NCI-H774 (cell line): ENCODE measurements at places on chromosomes 5 and 9.
A peak's percentile ranks its signal among the peaks of the same experiment; 100 is the strongest.

GRCh38 chr5:56632939-56633338 lies 182.4 kb upstream of the MAP3K1 start:
- DNase-seq: no peak

DNA sequence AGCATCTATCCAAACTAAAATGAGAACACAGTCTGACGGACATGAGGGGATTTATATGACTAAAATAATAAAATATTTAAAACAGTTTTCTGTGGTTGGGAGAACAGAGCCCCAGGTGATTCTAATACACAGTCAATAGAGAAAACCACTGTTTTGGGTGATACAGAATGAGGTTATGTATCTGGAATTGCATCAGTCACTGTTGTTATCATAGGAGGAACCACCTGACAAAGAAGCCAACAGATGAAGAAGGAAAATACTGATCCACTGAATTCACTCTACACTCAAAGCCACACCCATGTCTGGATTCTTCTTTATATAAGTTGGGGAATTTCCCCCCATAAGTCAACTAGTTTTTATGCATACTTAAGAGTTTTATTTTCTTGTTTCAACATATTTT lies 799.0 kb downstream of the TLR4 start:
- DNase-seq: no peak

- peak; percentile 93 for DNase-seq
Measured at GRCh38 chr9:89730715-89731114, 125.9 kb downstream of the GADD45G start.

DNA sequence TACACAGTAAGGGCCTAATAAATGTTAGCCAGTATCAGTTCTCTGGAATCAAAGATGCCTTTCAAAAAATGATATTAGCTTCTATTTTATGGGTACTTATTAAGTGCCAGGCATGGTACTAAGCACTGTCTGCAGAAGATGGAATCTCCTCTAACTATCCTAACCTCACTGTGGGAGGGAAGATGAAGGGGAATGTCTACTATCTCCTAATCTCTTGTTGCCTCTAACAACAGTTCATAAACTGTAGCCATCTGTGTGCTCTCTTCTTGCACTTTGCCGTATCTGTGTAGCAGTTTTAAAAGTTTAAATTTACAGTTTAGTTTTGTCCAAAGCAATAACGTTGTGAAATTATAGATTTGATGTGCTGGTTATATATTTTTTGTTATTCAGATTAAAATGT lies 99.6 kb upstream of the CCDC112 start:
- no peak for DNase-seq

- no peak for DNase-seq
Measured at GRCh38 chr9:35448496-35448895, 41.4 kb upstream of the RUSC2 start.

GRCh38 chr9:127809002-127809539 lies 6.4 kb downstream of the FPGS start:
- DNase-seq: no peak

- no peak for DNase-seq
Measured at GRCh38 chr5:25858019-25858418, 1180.4 kb downstream of the CDH9 start.

GRCh38 chr9:93976973-93977372 lies 21.8 kb upstream of the BARX1 start:
- no peak for DNase-seq

- no peak for DNase-seq
Measured at GRCh38 chr5:169356181-169356580, 55.2 kb upstream of the SLIT3 start.

DNA sequence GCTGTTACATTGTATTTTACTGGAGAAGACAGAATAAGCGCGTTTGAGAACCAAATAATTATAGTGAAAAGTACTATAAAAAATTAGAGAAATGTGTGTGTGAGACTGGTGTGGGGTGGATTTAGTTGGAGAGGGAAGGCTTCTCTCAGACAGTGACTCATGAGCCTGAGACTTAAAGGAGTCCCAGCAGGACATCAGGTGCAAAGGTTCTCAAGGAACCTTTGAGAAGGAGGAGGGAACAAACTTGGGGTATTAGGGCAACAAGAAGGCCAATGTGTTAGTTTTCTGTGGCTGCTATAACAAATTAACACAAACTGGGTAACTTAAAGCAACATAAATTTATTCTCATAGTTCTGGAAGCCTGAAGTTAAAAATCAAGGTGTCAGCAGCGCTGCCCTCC lies 4.9 kb downstream of the DDX4 start:
- no peak for DNase-seq

GRCh38 chr5:160293901-160294561 lies 18.3 kb downstream of the CCNJL start:
- DNase-seq: no peak

GRCh38 chr5:93034621-93035590 lies 546.1 kb downstream of the NR2F1-AS1 start:
- no peak for DNase-seq

DNA sequence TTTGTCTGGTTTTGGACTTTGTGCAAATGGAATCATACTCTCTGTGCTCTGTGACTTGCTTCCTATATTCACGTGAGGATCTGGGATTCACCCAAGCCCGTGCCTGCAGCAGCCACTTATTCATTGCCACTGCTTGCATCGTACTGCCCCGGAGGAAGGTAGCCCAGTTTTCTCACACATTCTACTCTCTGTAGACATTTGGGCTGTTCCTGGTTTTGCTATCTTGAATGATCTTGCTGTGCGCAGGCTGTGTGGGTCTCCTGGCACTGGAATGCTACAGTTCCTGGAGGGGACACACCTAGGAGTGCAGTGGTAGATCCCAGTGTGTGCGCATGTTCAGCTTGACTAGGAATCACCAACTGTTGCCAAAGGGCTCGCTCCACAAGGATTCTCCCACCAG lies 99.2 kb upstream of the BOD1 start:
- DNase-seq: no peak

- no peak for DNase-seq
Measured at GRCh38 chr5:143206196-143207053, 197.1 kb downstream of the NR3C1 start.

GRCh38 chr5:86526811-86527348 lies 90.9 kb upstream of the COX7C start:
- DNase-seq: no peak

DNA sequence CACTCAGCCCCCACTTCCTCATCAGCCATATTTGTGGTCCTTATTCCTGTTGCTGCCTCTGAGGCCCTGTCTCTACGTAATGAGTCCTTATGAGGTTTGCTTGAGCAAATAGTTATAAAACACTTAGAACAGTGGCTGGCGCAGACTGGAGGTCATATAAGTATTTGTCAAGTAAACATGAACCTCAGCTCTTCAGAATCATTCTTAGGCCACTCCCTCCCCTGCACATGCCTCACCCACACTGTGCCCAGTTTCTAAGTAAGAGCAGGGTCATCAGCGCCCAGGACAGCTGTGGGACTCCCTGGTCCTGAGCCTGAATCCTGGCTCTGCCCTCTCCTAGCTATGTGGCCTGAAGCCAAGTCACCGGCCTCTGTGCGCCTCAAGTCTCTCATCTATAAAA lies 4.0 kb downstream of the ST6GALNAC4 start:
- DNase-seq: peak; percentile 62

DNA sequence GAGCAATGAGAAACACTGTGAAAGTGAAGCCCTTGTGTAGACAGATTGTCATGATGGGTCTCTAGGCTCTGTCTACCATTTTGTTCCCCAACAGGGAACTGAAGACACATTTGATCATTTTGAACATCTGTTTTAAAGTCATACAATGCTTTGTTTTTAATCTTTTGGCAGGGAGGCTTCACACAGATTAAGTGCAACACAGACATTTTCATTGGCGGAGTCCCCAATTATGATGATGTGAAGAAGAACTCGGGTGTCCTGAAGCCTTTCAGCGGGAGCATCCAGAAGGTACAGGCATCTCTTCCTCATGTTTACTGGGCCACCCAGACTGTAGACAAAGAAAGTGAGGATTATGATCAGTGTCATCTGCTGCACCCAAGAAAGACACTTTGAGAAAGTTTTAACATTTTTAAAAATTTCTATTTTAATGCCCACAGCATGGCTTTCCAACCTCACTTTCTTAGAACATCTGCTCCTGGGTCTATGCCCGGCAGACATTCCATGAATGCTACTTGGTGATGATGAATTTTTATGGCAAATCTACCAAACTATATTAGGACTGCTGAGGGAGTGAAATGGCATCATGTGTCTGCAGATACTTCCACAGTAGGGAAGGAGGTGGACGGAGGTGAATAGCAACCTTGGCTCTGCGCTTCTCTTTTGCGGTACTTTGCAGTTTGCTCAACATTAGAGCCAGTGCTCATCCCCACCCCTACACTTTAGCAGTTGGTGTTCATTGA lies 121.3 kb downstream of the LIFR start:
- DNase-seq: no peak

DNA sequence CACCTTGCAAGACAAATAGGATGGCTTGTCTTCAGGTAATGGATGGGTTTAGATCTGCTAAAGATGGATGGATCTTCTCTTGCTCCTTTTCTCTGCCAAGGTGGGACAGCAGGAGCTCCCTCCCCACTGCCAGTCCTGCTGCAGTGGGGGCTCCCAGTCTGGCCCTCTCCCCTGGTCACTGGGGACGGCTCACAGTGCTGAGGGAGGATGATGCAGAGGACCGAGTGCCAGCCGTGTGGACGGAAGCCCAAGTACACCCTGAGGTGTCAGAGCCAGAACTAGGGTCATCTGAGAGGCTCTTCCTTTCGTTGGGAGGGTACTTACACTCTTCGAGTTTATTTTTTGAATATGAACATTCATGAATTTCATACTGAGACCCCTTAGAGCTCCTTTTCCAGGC lies 5.7 kb downstream of the CCDC69 start:
- DNase-seq: no peak

GRCh38 chr9:131465401-131465800 lies 37.3 kb upstream of the POMT1 start:
- no peak for DNase-seq

- peak; percentile 80 for DNase-seq
Measured at GRCh38 chr9:68704814-68705530, at the start of gene PIP5K1B. Gene PIP5K1B (plus strand): TSS chr9:68705240. CDS start chr9:68822615, 117,375 bp downstream.

- no peak for DNase-seq
Measured at GRCh38 chr5:108634010-108634616, 113.6 kb upstream of the FER start.

GRCh38 chr9:135360617-135361016 lies 119.0 kb upstream of the PPP1R26 start:
- DNase-seq: no peak

DNA sequence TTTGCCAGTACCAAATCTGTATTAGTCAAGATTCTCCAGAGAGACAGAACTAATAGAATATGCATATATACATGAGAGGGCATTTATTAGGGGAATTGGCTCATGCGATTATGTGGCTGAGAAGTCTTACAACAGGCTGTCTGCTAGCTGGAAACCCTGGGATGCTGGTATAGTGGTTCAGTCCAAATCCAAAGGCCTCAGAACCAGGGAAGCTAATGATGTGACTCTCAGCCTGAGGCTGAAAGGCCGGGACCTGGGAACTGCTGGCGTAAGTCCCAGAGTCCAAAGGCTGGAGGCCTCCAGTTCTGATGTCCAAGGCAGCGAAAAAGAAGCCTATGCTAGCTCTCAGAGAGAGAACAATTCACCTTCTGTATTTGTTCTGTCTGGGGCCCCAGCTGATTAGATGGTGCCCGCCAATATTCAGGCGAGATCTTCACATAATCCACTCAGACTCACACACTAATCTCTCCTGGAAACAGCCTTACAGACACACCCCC lies 84.1 kb downstream of the KIAA1958 start:
- DNase-seq: no peak

DNA sequence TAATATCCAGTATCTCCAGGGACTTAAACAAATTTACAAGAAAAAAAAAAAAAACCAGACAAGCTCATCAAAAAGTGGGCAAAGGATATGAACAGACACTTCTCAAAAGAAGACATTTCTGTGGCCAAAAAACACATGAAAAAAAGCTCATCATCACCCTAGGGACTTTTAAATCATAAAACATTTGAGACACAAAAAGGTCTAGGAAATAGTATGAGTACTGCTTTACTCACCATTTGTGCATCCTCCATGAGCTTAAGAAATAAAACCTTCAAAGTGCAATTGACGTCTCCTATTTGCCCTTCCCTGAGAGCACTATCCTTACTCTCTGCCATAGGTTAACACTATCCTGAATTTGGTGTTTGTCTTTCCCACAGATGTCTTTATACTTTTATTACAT lies 193.7 kb upstream of the NREP start:
- no peak for DNase-seq

- no peak for DNase-seq
Measured at GRCh38 chr5:150645070-150645700, 4.7 kb downstream of the SYNPO start.

GRCh38 chr5:126818736-126819135 lies 41.8 kb downstream of the LMNB1 start:
- DNase-seq: no peak

DNA sequence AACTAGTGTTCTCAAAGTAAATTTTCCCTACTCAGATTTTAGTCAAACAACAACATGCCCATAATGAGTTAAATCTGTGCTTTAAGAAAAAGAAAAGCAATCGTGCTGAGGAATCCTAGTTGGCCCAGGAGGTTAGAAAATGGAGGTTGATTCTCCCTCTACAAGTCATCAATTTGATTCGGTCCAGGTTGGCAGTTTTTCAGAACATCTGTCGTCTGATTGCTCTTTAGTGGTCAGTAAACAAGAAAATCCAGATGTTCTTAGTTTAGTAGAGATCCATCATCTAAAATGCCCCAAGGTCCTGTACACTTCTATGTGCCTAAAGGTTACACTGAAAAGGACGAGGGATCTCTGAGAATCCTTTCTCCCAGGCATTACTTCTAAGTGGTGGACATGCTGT lies 659.2 kb downstream of the MTRR start:
- DNase-seq: no peak

DNA sequence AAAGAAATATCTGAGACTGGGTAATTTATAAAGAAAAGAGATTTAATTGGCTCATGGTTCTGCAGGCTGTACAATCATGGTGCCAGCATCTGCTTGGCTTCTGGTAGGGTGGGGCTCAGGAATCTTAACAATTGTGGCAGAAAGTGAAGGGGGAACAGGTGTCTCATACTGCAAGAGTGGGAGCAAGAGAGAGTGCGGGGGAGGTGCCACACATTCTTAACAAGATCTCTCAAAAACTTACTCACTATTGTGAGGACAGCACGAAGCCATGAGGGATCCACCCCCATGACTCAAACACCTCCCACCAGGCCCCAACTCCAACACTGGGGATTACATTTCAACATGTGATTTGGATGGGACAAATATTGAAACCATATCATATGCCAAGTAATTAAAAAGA lies 70.1 kb upstream of the PANK3 start:
- no peak for DNase-seq

DNA sequence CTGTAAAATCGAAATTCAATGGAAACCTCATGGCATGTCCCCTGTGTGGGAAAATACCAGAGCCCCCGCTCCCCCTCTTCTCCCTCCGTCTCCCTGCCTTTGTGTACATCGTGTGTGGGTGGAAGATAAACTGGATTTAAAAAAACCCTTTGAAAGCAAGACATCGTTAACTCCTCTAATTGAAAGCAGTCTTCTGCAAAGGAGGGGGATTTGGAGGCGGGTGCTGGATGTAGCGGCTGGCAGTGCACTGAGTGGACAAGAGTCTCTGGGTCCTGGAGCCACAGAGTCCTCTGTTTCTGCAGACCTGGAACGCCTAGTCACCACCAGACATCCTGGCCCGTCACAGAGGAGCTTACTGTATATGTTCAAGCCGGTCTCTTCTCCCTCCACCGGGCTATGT lies 169.4 kb downstream of the PAPPA start:
- no peak for DNase-seq
